AG08396 (cell line): ENCODE measurements at places on chromosomes 5 and 9.
A peak's percentile ranks its signal among the peaks of the same experiment; 100 is the strongest.

- no peak for DNase-seq
These were observed 203.2 kb downstream of the DMRT2 start for GRCh38 chr9:1253064-1253979.

- DNase-seq, result no peak
These were observed 30.8 kb downstream of the GLRX start for GRCh38 chr5:95791751-95792150.

DNA sequence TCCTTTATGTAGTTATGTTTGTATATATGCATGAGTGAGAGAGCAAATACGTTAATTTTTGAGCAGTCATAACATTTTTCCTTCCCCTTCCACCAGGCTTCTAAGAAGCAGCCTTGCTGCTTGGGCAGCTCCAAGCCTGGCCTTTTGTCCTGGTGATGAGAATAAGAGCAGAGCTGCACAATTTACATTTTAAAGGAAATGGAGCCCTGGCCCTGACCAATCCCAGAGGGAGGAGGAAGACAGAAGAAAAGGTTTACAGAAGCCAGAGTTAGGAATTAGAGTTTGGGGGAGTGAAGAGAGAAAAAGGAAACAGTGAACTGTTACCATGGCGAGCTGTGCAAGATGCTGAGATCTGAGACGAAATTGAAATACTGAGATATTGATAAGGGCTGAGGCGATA, 25.3 kb upstream of the EFNA5 start:
- DNase-seq, result no peak

- DNase-seq, result no peak
These were observed 338.8 kb downstream of the ARL15 start for GRCh38 chr5:53971551-53971950.

- DNase-seq, result no peak
These were observed 100.5 kb downstream of the TMEM174 start for GRCh38 chr5:73273379-73274050.

DNA sequence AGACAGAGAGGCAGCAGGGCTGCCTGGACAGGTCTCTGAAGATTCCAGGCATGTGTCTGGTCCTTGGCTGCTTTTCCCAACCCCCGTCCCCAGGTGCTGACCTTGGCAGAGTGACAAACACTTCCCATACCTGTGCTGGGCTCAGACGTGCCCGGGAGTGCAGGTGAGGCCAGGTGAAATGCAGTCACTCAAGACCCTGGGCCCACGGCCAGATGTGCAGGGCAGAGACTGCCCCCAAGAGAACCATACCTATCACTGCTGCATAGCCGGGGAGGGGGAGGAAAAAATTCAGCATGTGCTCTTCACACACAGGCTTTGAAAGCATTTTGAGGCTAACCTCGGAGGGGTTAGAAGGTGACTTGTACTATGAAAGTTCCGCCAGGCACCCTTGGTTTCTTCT, 22.6 kb downstream of the CCNJL start:
- no peak for DNase-seq

DNA sequence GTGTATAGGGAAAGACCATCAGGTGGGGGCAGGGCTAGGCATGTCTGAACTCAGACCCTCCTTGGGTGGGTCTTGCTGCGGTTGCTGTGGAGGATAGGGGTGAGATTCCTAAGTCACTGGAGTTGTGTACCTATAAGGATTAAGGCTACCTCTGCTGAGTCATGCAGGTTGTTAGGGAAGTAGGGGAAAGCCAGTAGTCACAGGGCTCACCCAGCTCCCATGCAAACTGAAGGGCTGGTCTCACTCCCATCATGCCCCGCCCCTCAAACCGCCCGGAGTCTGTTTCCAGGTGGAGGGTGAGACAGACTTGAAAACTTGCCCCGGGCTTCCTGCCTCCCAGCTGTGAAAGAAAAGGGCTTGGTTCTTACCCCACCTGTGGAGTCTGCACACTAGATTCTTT, 161.8 kb downstream of the CAVIN4 start:
- no peak for DNase-seq

DNA sequence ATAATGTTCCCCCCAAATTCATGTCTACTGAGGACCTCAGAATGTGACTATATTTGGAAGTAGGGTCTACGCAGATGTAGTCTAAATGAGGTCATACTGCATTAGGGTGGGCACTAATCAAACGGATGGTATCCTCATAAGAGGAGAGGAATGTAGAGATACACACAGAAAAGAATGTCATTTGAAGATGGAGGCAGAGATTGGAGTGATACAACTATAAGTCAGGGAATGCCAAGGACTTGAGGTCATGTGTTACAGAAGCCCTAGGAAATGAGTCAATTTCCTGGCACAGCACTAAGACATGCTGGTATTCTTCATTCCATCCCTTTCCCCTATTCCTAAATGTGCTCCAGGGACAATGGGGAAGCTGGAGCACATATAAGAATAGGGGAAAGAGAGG, 758 bp upstream of the PDCD1LG2 start:
- DNase-seq, result peak; percentile 62

DNA sequence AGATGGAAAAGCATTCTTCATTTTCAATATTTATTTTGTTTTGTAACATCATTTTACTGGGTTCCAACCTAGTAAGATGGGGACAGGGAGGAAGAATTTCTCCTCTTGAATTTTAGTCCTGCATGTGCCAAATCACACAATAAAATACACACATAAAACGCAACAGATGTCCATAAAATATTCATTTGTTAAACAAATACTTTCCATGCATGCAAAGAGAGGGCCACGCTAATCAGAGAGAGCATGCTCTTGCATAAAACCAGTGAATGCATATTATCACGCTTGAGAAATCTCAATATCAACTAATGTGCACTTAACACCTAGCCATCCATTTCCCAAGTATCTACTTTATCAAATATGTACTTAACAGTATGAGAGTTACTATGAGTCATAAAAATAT, 212.6 kb upstream of the TARS1 start:
- DNase-seq, result no peak

GRCh38 chr5:9335754-9336495, 209.9 kb downstream of the SEMA5A start:
- no peak for DNase-seq

- DNase-seq, result peak; percentile 75
These were observed 3.9 kb downstream of the MEGF9 start for GRCh38 chr9:120710110-120710981.

GRCh38 chr9:3825721-3826120, 299.9 kb upstream of the RFX3 start:
- DNase-seq, result no peak

DNA sequence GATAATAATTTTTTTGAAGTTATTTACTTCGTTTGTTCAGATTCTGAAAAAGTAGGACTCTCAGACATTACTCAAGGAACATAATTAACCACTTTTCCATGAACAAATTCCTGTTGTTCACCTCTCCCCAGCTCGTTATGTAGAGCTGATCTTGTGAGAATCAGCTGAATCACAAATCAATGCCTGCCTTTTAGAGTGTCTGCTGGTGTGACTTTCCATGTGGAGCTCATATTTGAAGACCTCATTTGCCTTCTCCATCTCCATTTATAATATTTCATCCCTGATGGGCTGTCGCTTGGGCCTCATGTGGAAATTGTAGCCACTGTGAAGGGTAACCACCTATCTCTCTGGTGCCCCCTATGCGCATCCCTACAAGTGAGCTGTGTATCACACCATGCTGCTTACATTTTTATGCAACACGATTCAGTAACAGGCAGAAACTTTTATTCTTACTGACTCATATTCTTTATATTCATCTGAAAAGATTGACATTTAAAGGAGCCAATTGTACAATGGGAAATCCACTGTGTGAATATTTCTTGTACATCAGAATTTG, 111.3 kb downstream of the STK32A start:
- DNase-seq, result no peak

GRCh38 chr9:75233011-75233410, 144.7 kb downstream of the OSTF1 start:
- DNase-seq, result no peak

GRCh38 chr9:111986035-111986556, 89.5 kb downstream of the UGCG start:
- DNase-seq, result no peak

- no peak for DNase-seq
These were observed 77.0 kb upstream of the ADAMTS19 start for GRCh38 chr5:129382921-129383672.

- no peak for DNase-seq
These were observed 18.3 kb upstream of the PHYHD1 start for GRCh38 chr9:128902351-128903078.

DNA sequence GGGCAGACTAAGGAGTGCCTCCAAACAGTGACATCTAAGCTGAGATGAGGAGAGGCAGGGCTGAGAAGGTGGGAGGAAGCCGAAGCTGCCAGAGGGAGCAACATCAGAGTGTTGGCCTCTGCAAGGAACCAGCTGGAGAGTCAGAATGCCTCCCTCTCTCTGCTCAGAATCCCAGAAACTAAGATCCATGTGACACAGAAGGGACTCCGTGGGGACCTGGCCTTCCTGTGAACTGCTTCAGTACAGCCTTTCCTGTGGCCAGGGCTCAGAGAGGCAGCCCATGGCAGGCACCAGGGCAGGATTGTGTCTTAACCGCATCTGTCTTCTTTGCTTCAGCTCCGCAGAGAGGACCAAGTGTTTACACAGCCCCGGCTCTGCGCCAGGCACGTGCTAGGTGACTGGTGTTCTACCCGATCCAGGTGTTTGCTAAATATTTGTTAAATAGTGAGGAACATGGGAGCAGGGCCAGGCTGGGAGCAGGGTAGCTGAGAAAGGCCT, 33.5 kb downstream of the KCNMB1 start:
- no peak for DNase-seq

- no peak for DNase-seq
These were observed 16.2 kb downstream of the PRRC2B start for GRCh38 chr9:131410044-131410491.

GRCh38 chr9:37539634-37540033, 36.5 kb downstream of the FBXO10 start:
- DNase-seq, result no peak
